HT-29 (cell line): ENCODE measurements at places on chromosomes 13 and 19.
A peak's percentile ranks its signal among the peaks of the same experiment; 100 is the strongest.

DNA sequence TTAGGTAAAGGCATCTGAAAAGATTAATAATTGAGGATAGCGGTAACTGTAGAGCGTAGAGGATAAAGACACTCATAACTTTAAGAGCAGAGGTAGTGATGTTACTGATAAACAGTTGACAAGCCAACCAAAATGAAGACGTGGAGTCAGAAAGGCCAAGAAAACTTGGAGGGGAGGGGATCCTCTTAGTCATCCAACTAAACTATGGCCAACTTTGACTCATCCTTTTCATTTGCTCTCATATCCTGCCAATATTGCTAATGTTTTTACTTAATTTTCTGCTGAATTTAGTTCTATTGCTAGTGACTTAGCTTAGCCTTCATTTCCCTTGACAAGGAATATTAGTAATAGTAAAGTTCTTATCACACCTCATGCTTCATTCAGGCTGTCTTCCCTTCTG lies 13.4 kb downstream of the ITGBL1 start:
- no peak for DNase-seq

DNA sequence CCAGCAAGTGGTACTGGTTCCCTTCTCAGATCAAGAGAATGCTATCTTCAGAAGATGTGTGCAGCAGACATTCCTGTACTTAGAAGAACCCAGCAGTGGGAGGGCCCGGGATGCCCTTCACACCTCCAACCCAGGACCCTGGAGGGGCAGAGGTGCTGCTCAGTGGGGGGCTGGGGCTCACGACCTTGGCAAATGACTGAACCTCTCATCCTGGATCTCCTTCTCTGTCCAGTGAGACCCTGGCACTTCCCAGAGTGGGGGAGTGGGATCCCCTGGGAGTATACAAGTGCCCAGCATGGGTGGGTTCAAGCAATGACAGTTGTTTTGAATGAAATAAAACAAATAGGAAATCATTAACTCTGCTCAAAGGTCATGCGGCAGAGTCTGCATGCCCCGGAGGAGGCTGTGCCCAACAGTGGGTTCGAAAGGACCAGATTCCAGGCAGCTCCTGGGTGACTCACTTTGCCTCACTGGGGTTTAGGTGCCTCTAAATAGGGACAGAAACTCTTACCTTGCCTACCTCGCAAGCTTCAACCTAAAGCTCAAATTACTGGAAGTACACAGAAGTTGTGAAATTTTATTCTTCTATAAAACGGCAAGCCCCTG lies 26.9 kb downstream of the GGACT start:
- DNase-seq: no peak

DNA sequence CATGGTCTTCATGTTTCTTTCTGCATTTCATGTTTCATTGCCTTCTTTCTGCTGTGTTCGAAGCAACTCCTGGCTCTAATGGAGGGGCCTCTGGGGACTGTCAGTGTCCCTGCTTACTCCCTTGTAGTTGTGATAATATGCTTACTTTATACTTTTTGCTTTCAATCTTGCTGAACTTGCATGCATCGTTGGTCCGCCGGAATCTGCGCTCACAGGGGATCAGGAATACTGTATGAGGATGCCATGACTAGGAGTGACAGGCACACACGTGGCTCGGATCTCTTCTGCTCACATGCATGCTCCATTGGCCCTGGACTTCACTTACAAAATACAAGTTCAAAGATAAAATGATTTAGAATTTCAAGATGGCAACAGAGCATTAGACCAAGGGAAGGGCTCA lies 108.8 kb downstream of the SIPA1L3 start:
- no peak for DNase-seq

DNA sequence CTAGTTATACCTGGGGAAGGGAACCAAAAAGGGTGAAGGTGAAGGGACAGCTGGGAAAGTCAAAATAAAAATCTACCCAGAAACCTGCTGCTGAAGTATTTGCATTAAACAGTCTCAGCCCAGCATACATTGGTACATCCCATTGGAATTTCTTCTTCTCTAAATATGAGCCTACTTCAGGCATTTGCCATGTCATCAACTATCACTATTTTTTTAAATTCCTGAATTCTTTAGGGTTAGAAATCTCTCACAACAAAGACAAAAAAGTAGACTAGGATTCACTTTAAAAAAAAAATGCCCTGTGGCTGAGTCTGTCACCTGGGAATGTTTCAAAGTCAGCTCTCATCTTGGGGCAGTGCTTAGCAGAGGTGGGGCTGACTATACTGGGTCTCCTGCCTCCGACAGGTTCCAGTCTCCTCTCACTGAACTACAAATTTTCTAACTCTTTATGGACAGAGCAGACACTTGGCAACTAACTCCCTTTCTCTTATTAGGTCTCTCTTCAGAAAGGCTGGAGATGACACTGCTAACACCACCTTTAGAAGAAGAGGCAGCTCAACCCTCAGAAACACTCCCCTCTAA lies 141.2 kb downstream of the LHFPL6 start:
- DNase-seq: no peak

GRCh38 chr13:24293746-24294145 lies 15.6 kb upstream of the C1QTNF9 start:
- no peak for DNase-seq

GRCh38 chr19:53865918-53866864 lies 1.5 kb upstream of the MYADM start:
- DNase-seq: peak; percentile 94

GRCh38 chr13:30495746-30496145 lies 30.0 kb upstream of the HMGB1 start:
- no peak for DNase-seq

DNA sequence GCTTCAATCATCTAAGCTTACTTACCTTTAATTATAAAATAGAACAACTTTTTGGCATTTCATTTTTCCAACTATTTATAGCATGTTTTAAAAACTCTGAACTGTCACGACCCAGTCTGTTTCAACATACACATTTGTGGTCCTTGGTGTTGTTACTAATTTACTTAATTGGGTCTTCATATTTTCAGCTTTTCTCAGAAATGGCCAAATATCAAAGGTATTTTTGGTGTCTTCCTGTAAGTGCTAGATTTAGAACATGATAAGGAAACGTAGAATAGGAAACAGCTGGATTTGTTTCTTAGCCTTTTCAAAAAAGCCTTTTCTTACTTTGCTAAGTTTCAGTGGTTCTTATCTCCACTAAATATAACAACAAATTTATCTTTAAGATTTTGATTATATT lies 11.4 kb downstream of the LPAR6 start:
- no peak for DNase-seq

DNA sequence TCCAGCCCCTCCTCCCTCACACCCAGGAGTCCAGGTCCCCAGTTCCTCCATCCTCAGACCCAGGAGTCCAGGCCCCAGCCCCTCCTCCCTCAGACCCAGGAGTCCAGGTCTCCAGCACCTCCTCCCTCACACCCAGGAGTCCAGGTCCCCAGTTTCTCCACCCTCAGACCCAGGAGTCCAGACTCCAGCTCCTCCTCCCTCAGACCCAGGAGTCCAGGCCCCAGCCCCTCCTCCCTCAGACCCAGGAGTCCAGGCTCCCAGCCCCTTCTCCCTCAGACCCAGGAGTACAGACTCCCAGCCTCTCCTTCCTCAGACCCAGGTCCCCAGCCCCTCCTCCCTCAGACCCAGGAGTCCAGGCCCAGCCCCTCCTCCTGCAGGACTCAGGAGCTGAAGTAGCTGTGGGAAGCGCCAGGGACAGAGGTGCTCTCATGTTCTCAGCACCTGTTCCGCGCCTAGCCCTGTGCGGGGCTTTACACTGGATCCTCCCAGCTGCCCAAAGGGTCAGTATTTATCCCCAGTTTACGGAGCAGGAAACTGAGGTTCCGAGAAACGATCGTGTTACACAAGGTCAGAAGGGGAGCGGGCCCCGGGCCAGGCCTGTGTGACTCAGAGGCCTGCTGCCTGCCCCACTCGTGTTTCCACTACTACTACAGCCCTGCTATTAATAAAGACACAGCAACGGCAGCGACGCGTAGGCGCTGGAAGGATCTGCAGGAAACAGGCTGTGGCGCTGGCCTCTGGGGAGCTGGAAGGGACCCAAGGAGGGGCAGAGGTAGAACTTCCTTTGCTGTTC lies 1.7 kb upstream of the SBK3 start:
- peak; percentile 80 for DNase-seq

- peak; percentile 58 for DNase-seq
Observed at GRCh38 chr13:48078251-48078656, 16.6 kb downstream of the MED4 start.

GRCh38 chr19:49533551-49534488 lies 6.0 kb downstream of the RCN3 start:
- DNase-seq: no peak

- DNase-seq: no peak
Observed at GRCh38 chr19:29851769-29852521, 40.2 kb downstream of the CCNE1 start.

GRCh38 chr19:27779954-27780353 lies 1433.0 kb downstream of the UQCRFS1 start:
- DNase-seq: no peak

DNA sequence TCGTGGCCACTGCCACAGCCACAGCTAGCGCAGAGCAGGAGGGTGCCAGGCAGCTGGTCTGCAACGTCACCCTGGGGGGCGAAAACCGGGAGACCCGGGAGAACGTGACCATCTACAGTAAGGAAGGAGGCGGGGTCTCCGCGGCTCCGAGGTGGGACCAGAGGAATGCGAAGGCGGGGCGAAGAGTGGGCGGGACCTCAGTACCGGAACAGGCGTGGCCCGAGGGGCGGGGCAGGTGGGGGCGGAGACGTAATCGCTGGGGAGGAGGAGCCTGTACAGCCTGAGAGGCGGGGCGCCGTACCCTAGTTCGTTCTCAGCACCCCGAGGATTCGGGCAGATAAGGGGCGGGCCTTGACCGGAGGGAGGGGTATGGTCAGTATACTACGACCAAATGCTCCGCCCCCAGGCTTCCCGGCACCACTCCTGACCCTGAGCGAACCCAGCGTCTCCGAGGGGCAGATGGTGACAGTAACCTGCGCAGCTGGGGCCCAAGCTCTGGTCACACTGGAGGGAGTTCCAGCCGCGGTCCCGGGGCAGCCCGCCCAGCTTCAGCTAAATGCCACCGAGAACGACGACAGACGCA lies 2.5 kb downstream of the ICAM5 start:
- peak; percentile 78 for DNase-seq

DNA sequence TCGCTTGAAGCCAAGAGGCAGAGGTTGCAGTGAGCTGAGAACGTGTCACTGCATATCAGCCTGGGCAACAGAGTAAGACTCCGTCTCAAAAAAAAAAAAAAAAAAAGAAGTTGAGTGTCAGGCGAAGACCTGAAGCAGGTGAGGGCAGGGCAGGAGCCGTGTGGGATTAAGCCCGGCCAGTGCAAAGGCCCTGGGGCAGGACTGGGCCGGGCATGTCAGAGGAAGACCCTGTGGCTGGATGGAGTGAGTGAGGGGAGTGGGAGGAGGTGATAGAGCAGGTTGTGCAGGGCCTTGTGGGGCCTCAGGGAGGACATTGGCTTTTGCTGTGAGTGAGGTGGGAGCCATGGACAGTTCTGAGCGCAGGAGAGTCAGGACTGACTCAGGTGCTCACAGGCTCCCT lies 47.9 kb downstream of the TMED1 start:
- DNase-seq: no peak

DNA sequence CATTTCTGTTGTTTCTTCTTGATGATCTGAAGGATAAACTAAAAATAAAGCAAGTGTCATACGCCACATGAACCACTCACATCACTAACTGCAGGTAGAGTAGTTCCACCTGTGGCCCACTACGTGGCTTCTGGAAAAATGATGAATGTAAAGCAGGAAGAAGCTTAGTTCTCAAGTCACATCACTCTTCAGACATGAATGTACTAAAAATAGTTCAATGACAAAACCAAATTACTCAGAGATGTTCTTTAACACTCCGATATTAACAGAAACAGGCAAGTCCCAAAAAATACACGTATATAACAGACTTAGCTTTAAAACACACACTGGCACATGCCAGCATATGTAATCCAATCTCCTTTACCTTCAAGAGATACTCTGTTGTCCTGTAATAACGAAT lies 21.6 kb downstream of the RAB20 start:
- no peak for DNase-seq

- DNase-seq: no peak
Observed at GRCh38 chr19:7844405-7844804, 14.4 kb downstream of the EVI5L start.

DNA sequence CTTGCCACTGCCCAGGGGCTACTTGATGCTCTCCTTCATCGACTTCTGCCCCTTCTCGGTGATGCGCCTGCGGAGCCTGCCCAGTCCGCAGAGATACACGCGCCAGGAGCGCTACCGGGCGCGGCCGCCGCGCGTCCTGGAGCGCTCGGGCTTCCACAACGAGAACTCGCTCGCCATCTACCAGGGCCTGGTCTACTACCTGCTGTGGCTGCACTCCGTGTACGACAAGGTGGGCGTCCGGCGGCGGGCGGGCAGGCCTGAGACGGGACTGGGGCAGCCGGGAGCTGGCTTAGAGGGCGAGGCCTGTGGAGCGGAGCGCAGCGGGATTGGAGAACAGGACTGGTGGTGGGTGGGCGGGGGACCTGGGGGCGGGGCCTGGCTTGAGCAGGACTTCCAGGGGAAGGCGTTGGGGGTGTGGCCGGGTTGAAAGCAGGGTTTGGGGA lies 12.7 kb upstream of the PSMD8 start:
- peak; percentile 77 for DNase-seq

GRCh38 chr19:15669891-15670290 lies 3.0 kb upstream of the CYP4F12 start:
- DNase-seq: no peak

- no peak for DNase-seq
Observed at GRCh38 chr19:39265321-39265916, 2.8 kb upstream of the IFNL2 start.

DNA sequence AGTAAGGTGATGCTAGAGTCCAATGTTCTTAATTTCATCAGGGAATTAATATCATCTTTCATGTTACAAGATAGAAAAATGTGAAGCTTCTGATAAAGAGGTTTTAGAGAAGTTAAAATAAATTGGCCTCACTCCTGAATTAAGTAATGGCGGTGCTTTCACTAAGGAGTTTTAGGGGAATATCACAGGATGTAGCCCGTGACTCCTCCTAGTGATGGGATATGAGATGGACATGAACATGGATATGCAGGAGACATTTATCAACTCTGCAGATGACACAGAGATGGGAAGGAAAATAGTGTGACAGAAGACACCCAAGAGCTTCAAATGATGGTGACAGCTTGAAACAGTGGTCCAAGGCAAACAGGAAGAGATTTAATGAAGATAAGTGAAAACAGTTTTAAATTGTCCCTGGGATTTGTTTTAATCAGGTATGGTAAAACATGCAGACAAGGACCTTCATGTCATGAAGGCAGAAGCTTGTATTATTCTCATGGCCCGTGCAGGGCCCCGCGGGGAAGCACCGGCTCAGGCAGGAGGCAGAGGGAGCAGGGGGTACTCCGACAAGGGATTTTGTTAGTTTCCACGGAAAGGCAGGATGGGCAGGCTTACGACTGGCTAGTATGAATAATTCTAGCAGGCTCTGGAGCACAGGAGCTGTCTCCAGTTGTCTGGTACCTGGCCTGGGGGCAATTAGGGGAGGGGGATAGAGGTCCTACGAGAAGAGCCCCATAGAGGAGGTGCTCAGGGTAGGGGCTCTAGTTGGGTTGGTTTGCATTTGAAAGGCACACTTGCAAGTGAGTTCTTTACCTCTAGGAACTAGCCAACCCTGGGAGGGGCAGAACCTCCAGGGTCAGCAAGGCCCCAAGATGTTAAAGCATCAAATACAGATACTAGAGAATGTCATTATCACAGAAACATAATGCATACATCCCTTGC lies 38.7 kb upstream of the FARP1 start:
- no peak for DNase-seq

- DNase-seq: peak; percentile 70
Observed at GRCh38 chr13:99980201-99980823, 1.3 kb upstream of the ZIC2 start.

- DNase-seq: no peak
Observed at GRCh38 chr19:1249990-1250436, 1.6 kb downstream of the MIDN start.

- peak; percentile 22 for DNase-seq
Observed at GRCh38 chr13:51444922-51445321, 7.9 kb downstream of the INTS6 start.
